ENCODE measurements at places on chromosomes 13 and 19.
A peak's percentile ranks its signal among the peaks of the same experiment; 100 is the strongest.

DNA sequence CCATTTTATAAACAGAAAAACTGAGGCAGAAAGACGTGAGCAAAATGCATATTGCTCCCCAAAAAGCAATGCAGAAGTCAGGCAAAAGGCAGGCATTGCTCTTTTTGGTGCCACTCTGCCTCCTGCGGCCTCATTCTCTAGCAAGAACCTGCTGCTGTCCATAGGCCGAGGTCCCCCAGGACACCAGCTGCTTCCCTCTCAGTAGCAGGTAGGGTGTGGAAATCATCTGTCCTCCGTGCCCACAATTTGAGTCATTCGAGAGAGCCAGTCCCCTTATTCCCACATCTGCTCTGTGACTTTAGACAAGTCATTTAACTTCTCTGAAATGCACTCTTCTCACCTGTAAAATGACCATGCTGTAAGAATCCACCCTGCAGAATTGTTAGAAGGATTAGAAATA is 50.0 kb downstream of the TNFRSF19 start:
- DNase-seq = no peak

DNA sequence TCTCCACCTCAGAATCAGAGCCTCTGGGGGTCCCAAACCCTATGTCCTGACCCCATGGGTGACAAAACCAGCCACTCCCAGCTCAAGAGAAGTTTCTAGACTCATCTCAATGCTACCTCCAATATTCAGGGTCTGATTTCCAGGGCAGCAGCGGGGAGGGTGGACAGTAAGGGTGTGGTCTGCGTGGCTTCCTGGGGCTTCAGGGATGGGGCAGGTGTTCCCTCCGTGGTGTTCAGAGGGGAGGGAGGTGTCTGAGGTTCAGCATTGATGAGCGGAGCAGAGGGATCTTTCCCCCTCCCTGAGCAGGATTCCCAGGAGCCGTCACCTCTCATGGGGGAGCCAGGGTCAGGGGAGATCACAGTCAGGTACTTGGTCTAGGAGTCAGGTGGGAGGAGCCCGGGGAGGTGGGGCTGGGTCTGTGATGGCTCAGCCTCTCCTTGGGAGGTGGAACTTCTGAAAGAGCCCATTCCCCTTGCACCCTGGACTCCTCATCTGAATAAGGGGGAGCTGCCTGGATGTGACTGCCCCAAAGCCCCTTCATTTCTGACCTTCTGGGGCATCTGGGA is 2.9 kb downstream of the LILRA2 start:
- DNase-seq = no peak

DNA sequence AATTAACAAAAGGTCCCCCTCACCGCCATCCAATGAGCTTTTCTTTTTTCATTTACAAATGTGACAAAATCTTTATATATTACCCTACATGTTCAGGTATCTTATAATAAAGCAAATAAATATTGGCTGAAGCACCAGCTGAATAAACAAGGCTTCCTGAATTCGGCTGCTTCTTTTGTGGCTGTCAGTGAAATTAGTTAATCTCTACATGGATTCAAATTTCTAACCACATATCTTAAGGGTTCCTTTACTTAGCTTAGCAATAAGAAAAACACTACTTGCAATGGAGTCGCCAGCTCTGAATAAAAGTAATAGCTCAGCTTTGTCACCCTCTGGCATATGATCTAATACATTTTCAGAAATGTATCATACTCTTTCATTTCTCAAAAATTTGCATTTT is 104.3 kb downstream of the CCNA1 start:
- DNase-seq = no peak

- DNase-seq = no peak
Observed at GRCh38 chr13:44224450-44225149, 149.0 kb upstream of the SERP2 start.

- no peak for DNase-seq
Observed at GRCh38 chr13:99133230-99133629, 67.4 kb upstream of the UBAC2 start.

GRCh38 chr13:73365681-73366080 is 306.9 kb downstream of the KLF5 start:
- DNase-seq = no peak

DNA sequence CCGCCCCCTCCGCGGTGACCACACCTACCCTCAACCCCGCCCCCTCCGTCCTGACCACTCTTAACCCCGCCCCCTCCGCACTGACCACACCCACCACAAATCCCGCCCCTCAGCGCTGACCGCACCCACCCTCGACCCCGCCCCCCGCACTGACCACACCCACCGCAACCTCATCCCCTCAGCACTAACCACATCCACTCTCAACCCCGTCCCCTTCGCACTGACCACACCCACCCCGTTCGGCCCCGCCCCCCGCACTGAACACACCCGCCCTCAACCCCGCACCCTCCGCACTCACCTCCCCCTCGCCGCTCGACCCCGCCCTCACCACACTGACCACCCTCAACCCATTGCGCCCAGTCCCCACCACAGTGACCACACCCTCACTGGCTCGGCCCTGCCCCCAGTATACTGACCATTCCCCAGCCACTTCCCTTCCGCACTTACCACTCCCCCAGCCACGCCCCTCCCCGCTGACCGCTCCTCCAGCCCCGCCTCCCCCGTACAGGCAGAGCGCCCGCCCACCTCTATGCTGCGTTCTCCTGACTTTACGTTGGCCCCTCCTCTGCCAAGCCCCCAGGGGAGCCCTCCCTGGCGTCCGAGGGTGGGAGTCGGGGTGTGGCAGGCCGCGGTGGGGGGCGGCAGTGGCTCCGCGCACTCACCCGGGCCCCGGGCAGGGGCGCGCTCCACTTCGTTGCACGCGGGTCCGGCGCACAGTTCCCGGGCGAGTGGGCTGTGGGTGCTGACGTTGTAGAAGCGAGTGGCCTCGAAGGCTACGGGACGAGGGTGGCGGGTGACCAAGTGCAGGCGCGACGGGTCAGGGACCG is 8.4 kb downstream of the F2RL3 start:
- peak; percentile 88 for DNase-seq

GRCh38 chr19:15441317-15441716 is 8.4 kb downstream of the WIZ start:
- DNase-seq = no peak

DNA sequence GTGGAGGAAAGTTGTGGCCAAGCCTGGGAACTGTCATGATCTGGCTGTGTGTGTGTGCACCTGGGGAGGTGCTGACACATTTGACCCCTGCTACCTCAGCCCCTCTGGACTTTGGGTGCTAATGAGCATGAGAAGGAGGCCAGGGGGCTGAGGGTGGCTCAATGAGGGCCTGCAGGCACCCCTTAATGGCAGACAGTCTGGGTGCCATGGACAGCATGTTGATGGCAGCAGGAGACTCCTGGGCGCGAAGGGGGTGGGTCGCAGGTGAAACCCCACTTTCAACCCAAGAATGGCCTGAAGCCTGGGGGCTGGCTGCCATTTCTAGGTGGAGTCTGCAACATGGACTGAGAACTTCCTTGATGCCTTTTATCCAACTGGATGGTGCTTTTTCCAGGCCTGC is 216.4 kb upstream of the TRPC4 start:
- no peak for DNase-seq

- no peak for DNase-seq
Observed at GRCh38 chr19:41638641-41639081, 11.8 kb upstream of the CEACAM4 start.

- DNase-seq = no peak
Observed at GRCh38 chr19:36121486-36122124, 6.3 kb downstream of the TBCB start.

- no peak for DNase-seq
Observed at GRCh38 chr19:1136621-1137317, 33.0 kb downstream of the GPX4 start.

- DNase-seq = peak; percentile 84
Observed at GRCh38 chr19:6126335-6126974, 9.0 kb upstream of the ACSBG2 start.

DNA sequence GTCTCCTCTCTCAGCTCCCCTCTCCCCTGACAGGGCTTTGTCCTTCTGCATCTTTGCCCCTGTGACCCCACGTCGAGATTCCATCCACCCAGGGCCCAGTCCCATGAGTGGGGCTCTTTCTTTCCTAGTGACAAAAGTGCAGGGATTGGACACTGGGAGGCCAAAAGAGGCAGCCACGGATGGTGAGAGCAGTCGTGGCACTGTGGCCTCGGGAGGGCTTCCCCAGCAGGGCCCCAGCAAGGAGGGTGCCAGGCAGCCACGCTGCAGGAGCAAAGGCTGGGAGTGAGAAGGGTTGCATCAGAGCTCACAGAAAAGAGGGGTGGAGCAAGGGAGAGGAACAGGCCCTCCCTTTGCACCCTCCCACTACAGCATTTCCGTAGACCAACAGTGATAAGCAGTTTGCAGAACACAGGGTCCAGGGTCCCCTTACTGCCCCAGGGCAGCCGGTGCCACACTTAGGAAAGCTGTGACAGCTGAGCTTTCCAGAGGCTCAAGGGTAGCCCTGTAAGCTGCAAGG is 4.9 kb downstream of the ZSCAN1 start:
- DNase-seq = no peak

GRCh38 chr19:403221-404027 is 5.5 kb downstream of the C2CD4C start:
- DNase-seq = no peak

DNA sequence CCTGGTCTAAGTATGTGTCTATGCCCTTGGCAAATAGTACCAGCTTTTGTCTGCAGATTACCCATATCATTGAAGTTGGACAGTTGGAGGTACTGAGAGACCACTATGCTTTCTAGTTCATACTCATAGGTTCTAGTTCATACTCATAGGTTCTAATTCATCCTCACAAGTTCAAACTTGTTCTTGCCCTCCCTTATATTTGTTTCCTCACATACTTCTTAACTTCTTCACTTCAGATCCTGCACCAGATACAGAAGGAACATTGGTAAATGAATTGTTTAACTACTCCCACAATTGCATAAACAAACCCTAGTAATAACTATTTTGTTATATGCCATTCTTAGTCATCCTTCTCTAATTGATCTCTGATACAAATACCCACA is 172.2 kb downstream of the SLITRK1 start:
- DNase-seq = no peak

DNA sequence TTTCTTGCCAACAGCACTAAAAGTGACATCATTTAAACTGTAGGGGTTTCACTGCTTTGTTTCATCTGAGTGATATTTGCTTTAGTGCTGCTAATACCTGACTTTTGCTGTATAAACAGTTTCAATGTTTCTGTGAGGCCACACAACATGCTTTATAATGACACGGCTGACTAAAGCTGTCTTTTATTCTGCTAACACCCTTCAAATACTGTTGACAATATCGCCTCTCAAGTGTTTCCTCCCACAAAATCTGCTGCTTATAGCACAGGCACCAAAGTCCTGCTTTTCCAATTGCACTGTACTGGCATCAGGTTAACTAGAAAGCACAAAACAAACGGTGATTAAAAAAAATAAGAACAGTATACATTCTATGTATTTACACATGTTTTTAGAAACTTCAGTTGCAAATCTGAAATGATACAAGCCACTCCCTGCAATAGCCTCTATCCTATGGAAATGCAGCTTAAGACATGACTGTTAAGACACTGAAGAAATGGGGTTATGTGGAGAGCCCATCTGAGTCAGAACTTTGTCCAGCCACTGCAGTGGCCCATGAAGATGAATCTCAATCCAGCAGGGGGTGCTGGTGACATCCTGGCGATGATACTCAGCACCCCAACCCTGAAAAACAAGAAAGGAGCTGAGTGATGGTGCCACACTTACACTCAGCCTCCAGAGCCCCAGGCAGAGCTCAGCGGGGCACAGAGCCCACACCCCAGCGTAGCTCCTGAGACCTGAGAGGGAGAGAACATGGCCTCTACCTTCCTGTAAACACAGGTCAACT is 29.4 kb downstream of the RFXAP start:
- peak; percentile 22 for DNase-seq

GRCh38 chr19:4493929-4494690 is 22.0 kb downstream of the HDGFL2 start:
- no peak for DNase-seq

GRCh38 chr13:85586422-85586831 is 212.8 kb downstream of the SLITRK6 start:
- peak; percentile 90 for DNase-seq

- no peak for DNase-seq
Observed at GRCh38 chr13:112896736-112897602, 72.0 kb upstream of the MCF2L start.

- DNase-seq = no peak
Observed at GRCh38 chr19:40398417-40399131, 8.6 kb upstream of the HIPK4 start.

GRCh38 chr19:2548966-2549365 is 73.0 kb downstream of the GADD45B start:
- no peak for DNase-seq

DNA sequence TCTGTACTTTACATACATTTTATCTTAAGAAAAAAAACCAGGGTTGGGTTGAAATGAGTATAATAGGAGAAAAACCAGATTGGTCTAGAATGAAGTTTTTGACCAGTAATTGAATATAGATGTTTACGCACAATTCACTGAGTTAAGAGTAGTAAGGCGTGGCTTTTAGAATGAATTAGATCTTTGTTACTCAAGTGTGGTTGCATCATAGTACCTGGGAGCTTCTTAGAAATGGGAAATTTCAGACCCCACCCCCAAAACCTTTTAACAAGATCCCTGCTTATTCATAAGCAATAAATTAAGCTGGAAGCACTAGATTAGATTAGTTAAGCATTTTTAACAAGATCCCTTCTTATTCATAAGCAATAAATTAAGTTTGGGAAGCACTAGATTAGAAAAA is 28.7 kb upstream of the LMO7 start:
- no peak for DNase-seq

DNA sequence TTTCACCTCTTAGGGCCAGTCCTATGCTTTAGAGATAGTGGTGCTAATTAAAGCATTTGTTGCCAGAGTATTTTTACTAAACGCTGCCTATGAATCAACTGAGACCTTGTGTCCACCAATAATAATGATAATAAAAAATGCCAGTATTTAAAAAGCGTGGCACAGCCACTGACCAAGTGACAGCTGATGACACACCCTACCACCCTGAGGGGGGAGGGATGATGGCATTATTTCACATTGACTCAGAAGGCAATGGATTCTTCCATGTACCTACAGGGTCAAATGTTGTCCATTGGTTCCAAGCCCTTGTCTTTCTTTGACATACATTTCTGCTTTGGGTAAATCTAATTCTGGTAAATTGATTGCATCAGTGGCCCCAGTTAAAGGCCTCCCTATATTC is 384.4 kb downstream of the DLEU7 start:
- no peak for DNase-seq

GRCh38 chr19:3580156-3580934 is 4.9 kb upstream of the GIPC3 start:
- peak; percentile 97 for DNase-seq

DNA sequence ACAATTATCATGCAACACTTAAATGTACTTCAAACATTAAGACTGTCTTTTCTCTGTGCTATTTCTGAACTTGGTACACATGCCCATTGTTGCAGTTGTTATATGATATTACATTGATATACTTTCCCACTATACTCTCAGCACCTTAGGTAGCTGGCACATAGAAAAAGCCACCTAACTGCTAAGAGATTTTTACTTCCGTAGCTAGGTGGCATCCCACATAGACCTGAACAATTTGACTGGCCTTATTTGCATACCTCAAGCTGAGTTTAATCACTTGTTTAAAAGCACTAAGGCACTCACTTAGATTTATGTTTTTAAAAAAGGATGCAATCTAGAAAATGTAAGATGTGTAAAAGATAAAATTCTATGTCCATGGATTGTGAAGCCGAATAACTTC is 194.2 kb downstream of the POU4F1 start:
- no peak for DNase-seq

- DNase-seq = peak; percentile 91
Observed at GRCh38 chr19:49216071-49216470, 58.5 kb downstream of the TRPM4 start.

Data from ELR (cell line).